NCI-H1048 (cell line): ENCODE measurements at places on chromosomes 2 and 18.
A peak's percentile ranks its signal among the peaks of the same experiment; 100 is the strongest.

- no peak for DNase-seq
Measured at GRCh38 chr18:58398648-58399398, 230.1 kb downstream of the ALPK2 start.

DNA sequence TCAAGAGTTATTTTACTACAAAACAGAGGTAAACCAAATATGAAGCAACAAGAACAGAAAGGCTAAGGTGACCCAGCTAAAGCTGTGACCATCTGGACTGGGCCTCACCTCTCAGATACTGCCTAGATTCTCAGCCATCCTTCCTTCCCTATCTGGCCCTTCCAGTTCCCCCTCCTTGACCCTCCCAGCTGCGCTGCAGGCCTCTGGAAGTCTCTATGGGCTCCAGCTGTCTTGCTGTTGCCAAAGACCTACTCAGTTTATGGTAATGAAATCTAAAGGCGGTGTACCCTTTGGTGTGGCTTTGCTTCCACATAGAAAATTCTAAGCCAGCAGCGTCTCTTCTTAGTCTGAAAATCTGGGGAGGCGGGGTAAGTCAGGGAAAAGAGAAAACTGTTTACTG is 55.7 kb downstream of the ARHGEF33 start:
- no peak for DNase-seq

DNA sequence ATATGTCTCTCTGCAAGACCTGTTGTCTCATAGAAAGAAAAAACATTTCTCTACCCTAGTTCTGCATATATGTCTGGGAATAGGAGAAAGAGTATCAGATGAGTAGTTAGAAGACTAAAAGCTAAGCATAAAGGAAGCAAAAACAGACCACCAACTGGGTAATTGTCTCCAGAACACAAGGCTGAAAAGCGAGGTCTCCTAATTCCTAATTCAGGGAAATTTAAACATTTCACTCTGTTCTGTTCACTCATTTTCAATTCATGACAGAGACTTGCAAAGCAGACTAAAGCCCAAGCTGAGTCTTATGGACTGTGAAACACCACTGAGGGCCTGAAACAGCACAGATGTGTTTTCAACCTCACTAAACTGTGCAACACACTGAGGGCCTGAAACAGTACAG is 224.4 kb upstream of the TMEM200C start:
- DNase-seq = no peak

- DNase-seq = no peak
Measured at GRCh38 chr2:105712981-105713596, 31.6 kb upstream of the NCK2 start.

GRCh38 chr2:42424033-42424432 is 63.0 kb upstream of the COX7A2L start:
- no peak for DNase-seq

- no peak for DNase-seq
Measured at GRCh38 chr18:13320096-13320495, 101.5 kb downstream of the LDLRAD4 start.

DNA sequence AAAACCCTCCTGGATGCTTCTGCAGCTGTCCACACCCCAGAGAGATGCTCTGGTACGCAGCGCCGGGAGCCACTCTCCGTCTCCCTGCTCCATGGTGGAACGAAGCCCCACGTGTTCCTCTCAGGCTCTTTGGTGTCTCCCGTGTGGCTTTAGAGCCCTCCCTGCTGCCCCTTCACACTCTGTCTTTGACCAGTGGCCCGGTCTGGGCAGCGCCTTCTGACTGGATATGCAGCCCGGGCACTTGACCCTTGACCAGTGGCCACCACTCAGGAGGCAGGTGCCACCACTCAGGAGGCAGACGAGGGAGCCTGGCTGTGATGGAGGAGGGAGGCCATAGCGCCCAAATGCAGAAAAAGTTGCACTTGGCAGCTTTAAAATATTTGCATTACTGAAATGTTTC is 214.5 kb upstream of the SALL3 start:
- DNase-seq = no peak

GRCh38 chr2:228869636-228870264 is 401.3 kb downstream of the PID1 start:
- DNase-seq = no peak

DNA sequence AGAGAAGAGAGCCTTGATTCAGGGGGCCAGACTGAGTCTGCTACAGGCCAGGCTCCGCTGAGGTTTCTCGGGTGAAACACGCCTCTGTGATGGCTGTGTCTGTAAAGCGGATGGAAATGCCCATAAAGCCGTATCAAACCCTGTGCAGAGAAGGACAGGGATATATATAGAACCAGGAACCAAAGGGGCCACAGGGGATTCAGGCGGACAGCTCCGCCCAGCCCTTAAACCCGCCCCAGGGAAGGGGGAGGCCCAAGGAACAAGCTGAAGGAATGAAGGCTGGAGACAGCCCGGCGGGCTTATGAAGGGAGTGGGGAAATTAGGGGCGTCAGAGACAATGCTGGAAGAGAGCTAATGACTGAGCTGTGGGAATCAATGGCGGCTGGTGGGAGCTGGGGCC is 42.1 kb downstream of the NHEJ1 start:
- DNase-seq = no peak

GRCh38 chr2:136990316-136990715 is 225.0 kb downstream of the THSD7B start:
- DNase-seq = no peak

DNA sequence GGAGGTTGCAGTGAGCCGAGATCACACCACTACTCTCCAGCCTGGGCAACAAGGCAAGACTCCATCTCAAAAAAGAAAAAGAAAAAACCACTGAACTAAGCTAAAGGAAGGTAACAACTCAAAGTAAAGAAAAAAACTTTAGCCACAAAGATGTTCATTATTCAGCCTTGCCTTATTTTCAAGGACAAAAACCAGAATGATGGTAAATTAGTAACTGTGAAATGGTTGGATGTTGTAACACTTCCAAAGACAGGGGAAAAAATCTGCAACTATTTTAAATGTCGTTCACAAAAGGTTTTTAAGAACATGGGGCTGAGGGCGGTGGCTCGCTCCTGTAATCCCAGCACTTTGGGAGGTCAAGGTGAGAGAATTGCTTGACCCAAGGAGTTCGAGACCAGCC is 10.1 kb downstream of the ADAM17 start:
- no peak for DNase-seq

DNA sequence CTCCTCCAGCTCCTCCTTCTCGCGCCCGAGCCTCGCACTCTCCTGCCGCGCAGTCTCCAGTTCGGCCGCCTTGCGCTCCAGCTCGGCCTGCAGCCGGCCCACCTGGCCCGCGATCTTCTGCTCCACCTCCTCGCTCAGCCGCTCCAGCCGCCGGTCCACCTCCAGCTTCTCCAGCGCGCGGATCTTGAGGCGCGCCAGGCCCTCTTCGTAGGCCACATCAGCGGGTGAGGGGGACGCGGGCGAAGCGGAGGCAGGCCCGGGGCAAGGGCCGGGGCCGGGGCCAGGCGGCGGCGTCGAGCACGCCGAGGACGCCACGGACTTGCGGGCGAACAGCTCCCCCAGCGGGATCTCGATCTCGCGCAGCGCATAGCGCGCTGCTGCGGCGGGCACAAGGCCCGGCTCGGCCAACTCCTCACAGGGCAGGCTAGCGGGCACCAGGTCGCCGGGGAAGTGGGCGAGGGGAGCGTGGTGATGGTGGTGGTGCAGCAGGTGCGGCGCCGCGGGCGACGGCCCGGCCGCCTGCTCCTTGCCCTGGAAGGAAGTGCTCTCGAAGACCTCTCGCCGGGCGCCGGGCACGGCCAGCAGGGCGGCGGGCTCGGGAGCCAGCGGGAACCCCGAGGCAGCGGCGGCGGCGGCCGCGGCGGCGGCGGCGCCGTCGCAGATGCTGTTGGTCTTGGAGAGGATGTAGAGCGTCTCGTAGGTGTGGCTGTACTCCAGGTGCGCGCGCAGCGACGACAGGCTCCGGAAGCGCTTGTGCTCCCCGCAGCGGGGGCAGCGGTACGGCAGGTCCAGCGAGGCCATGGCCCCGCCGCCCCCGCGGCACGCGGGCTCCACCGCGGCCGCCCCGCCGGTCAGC is 15.2 kb downstream of the FBXO41 start:
- DNase-seq = peak; percentile 48

DNA sequence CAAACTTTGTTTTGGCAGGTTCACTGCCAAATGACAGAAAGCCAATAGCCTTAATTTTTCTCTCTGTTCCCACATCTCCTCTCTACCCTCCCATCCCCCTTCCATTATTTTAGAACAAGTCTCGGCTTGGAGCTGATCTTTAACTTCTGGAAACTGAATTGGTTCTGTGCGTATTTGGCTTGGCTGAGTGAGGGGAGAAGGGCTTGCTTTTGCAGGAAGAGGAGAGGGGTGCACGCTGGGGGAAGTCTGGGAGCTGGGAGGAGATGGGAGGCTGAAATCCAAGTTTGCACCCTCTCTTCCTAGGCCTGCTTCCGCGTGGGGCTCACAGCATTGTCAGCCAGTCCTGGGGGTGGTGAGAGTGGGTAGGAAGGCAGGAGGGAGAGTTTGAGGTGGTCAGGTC is 176.1 kb upstream of the SPRED2 start:
- DNase-seq = no peak

DNA sequence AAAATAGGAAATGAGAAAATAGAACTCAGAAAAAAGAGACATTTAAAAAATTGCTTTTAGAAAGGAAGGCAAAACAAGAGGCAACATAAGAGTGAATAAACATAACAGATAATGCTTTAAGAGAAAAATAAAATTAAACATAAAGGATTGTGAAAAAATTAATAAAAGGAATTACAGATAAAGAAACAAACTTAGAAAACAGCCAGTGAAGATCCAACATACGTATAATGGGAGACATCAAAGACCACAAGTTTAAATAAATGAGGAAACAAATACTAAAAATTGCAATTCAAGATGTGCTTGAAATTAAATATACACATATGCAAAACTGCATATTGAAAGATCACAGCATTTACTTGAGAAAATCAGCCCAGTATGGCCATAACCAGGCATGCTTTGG is 448.9 kb downstream of the NBAS start:
- DNase-seq = no peak

DNA sequence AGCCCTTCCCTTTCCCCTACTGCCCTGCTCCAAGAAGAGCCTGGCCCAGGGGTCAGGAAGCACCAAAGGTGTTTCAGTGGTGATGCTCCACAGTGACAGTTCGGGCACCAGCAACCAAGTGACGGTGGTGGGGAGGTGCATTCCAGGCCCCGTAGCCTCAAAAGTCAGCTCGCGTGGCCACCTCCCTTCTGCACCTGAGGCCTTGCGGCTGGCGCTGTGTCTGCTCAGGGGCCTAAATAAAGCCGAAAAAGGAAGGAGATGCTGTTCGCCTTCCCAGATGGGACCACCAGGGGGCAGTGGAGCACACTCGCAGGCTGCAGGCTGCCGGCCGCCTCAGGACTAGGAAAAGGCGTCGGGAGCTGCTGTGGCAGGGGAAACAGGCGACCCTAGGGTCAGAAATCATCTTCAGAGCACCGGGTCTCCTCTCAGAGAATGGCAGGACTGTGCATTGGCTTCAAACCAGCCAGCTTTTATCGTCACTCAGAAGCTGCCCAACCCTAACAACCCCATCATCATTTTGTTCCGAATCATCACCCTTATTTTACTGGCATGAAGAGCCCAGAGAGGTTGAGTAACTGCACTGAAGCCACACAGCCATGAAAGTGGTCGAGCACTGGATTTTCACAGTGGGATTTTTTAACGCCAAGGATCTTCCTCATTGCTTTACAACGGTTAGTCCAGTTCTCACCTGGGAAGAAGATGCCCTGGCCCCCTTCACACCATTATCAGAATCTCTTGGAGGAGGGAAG is 213.0 kb upstream of the CELF4 start:
- DNase-seq = peak; percentile 57

DNA sequence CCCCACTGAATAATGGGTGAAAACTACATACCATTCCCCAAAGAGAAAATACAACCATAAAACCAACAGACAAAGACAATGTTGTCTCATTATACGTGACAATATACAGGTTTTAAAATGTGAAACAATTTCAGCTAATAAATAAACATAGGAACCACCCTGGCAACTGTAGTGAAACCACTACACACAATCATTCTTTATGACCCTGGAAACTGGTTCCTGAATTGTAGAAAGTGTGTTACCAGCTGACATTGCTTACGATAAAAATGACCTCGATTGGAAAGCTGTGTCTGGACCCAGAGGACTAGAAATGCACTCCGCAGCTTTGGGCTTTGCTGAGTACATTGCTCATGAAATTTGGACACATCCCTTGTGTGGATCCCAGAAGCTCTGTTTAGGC is 73.9 kb upstream of the LPIN2 start:
- DNase-seq = no peak

DNA sequence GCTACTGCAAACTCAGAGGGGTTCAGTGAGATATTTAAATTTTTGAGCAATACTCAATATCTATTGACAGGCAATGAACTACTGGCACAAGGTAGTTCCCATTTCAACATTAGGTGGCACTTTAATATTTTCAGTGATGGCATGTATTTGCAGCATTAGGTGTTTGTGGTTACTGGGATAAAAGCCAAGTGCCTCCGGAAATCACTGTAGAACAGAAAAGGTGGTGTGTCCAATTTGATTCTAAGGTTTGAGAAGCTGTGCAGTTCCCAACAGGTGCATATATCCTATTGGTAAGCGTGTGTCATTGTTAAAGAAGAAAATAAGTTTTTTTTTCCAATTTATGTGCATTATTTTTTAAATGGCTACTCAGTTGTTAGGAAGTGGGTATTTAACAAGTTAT is 41.3 kb downstream of the NABP1 start:
- no peak for DNase-seq

DNA sequence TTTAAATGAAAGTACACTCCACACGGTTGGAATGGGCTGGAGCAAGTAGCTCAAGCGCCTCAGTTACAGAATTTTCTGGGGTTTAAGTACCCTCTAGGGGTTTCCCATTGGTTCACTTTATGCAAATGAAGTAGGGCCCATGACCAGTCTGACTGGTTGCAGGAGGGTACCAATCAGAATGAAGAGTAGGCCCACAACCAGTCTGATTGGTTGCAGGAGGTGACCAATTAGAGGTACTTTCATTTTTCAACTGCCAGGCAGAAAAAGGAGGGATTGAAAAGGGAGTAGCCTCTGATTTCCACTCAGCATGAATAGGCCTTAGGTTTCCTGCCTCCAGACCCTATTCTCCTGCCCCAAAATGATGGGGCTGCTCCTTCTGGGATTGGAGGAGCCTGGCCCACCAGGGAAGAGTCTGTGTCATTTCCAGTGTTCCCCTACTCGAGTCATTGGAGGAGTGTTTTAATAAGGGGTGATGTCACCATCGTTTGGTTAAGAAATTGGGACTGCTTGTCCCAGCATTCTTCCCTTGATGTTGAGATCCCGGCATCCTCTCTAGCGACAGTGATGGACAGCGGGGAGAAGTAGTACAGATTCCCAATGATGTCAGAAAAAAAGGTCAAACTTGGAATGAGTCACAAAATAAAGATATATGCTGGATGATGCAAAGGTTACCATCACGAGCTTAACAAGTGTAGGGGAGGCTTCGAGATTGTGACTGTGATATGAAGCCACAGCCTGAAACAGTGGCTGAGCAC is 210.4 kb downstream of the SH3BP4 start:
- DNase-seq = no peak

GRCh38 chr2:216911886-216912285 is 52.0 kb upstream of the TNP1 start:
- no peak for DNase-seq
